Stimulated activated CD4-positive, alpha-beta T cell treated with anti-CD3 and anti-CD28 coated beads, Interleukin-1b, Interleukin-23, amount 100 ng/mL, for 4 hours (primary cell): ENCODE measurements at places on chromosomes 13 and 19.
A peak's percentile ranks its signal among the peaks of the same experiment; 100 is the strongest.

- no peak for DNase-seq
These were observed 30.0 kb downstream of the ZNF91 start for GRCh38 chr19:23365222-23365621.

GRCh38 chr13:44765001-44765471, 188.9 kb upstream of the TSC22D1 start:
- no peak for DNase-seq

DNA sequence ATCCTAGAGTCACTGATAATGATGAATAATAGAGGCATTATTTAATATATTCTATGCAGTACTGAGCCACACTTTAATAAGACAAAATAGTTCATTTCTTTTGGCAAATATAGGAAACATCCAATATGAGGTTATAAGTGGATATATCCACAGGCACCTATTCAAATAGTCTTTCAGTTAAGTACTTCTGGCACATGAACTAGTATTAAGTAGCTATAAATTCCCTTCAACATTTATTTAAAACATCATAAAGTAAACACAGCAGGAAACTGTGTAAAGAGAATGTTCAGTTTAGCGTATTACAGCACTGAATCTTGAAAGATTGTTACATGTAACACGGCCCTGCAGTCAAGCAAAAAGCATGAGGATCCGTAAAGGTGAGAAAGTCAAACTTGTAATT, 463.3 kb upstream of the KLF12 start:
- no peak for DNase-seq

DNA sequence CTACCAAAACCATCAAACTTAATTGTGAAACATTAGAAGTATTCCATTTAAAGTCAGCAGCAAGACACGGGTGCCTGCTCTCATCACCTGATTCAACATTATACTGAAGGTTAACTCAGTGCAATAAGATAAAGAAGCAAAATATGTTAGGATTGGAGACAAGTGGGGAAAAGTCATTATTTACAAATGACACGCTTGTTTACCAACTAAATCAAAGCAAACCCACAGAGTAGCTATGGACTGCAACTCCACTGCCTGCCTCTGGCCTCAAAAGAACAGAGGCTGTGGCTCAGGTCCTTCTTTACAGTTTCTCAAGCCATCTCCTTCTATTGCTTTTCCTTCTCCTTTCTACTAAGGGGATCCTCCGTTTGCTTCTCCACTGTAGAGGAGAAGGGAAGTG, 21.0 kb upstream of the ATP12A start:
- DNase-seq, result no peak

- peak; percentile 41 for DNase-seq
These were observed at the start of gene NFIC for GRCh38 chr19:3365836-3366752. Gene NFIC, plus strand, starts transcription at chr19:3366583. Its CDS starts 54 bp downstream, at chr19:3366637.

- DNase-seq, result no peak
These were observed 62.8 kb upstream of the DIAPH3 start for GRCh38 chr13:60226507-60226906.

GRCh38 chr13:113046883-113047244, 58.7 kb upstream of the F7 start:
- DNase-seq, result no peak

DNA sequence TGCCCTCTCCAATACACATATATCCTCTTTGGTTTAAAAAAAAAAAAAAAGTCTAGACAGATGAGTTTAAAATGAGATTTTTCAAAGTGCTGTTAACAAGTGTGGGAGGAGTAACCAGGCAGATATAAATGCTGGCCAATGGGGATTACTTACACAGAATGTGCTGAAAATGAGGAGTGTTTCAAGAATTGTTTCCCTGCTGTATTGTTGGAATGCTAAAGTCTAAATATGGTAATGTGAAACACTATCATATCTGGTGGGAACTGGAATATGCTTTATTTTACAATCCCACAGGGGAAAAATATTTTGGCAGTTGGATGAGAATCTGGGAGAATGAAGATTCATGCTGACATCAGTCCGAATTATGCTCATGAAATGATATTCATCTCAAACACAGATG, 250.7 kb downstream of the DCT start:
- DNase-seq, result no peak

- DNase-seq, result no peak
These were observed 1.2 kb downstream of the RFXAP start for GRCh38 chr13:36820222-36820621.

DNA sequence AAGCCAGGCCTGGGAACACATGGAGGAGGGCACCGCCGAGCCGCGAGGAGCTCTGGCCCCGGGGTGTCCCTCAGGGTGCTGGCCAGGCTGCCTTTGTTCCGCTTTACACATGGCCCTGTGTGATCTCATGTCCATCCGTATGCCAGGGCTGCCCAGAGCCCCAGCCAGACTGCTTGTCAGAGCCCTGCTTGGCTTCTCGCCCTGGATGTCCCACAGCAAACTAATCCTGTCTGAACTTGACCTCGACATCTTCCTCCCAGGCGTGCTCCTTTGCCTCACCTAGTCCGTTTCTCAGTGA, 14.3 kb downstream of the BCKDHA start:
- no peak for DNase-seq

- no peak for DNase-seq
These were observed 432.3 kb downstream of the SLITRK6 start for GRCh38 chr13:85366759-85367417.

GRCh38 chr13:46831588-46832194, 34.7 kb upstream of the ESD start:
- DNase-seq, result no peak

DNA sequence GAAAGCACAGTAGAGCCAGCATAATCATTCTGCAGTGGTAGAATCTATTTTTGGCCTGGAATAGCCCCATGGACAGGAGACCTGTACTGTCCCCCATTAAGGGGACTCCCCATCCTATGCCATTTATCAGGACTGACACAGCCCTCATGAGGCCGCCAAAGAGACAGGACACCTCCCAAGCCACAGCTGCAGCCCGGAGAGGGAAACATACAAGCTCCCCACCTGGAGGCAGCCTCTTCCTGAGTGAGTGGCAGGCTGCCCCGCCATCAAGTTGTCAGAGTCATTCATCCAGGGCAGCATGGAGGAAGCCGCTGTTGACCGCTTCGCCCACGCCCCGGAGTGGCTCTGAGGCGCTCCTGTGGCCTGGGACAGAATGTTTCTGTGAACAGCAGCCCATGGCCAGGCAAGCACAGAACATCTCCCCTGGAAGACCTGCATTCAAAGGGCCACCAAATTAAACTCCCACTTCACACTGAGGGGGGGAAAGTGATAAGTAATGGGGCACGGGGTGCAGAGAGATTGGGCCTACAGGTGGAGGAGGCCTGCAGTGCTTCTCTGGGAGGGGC, 111.3 kb downstream of the ZDHHC20 start:
- DNase-seq, result no peak

- no peak for DNase-seq
These were observed 9.6 kb downstream of the LEUTX start for GRCh38 chr19:39788244-39788643.

- DNase-seq, result no peak
These were observed 213.3 kb downstream of the OLFM4 start for GRCh38 chr13:53241891-53242348.

DNA sequence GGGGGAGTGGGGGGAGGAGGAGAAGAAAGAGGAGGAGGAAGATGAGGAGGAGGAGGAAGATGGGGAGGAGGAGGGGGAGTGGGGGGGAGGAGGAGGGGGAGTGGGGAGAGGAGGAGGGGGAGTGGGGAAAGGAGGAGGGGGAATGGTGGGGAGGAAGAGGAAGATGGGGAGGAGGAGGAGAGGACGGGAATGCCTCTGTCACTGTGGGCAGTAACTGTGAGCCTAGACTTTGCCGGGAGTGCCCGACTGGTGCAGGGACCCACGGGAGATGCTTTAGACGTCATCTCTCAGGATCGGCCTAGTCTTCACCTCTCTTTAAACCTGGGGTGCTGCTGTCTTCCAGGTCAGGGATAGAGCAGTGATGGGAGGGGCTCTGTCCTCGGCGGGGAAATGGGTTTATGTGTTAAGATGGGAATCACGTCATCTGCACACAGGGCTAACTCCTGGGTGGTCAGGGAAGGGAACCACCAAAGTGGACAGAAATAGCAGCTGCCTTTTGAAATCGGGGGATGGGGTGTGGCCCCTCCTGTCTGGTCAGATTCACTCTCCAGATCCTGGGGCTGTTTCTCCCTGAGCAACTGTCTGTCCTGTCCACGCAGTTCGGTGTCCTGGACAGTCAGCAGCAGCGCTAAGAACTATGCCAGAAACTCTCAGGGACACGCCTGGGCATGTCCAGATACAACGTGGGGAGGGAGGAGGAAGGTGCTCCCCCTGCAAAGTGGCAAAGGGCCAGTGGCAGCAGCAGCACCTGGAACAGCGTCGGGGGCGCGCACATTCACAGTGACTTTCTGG, 26.9 kb downstream of the GAS6 start:
- DNase-seq, result no peak

DNA sequence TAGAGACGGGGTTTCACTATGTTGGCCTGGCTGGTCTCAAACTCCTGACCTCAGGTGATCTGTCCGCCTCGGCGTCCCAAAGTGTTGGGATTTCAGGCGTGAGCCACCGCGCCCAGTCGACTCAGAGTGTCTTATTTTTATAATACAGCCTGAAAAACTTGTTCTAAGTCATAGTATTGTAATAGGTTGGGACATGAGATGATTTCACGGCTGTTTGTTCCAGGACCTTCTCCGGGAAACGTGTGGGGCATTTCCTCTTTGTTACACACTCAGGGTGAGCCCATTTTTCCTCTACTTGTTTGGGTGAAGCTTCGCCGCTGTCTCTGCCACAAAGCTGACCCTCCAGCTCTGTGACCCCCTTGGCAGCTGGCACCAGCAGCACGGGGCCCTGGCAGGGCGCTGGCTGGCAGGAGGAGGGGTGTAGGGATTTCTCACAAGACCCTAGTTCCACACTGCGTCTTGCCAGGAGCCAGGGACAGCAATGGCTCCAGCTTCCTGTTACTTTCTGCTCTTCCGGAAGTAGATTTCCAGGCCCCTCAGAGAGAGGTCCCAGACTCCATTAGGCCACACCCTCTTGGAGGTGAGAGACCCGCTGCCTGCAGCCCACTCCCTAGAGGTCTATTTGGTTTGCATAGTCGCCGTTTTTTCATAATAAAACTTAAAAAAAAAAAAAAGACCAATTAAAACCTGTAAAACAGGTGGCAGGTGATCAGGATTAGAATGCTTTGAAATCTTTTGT, 15.6 kb downstream of the FGF21 start:
- DNase-seq, result no peak

- DNase-seq, result no peak
These were observed 111.3 kb upstream of the EDNRB start for GRCh38 chr13:78029901-78030300.

- no peak for DNase-seq
These were observed 491.3 kb downstream of the DIAPH3 start for GRCh38 chr13:59672445-59672844.

GRCh38 chr13:43305416-43305815, 282.0 kb downstream of the DNAJC15 start:
- DNase-seq, result no peak
